ENCODE measurements at places on chromosomes 3 and 15.

DNA sequence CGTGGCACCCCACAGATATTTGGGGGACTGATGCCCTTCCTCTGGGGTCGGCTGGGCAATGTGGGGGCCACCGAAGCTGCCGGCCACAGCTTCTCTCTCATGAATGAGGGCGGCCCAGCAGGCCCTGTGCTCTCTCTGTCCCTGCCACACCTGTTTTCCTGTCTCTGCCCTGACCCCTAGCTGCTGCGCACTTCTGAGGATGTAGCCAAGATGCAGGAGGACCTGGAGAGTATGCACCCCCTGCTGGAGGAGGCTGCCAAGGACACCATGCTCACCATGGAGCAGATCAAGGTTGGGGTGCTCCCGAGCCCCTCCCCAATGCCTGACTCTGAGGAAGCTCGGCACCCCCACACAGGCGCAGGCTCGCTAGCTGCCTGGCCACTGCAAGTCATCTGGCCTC is 59.7 kb downstream of the SEMA3G start:
- DNase-seq: peak; percentile 93

DNA sequence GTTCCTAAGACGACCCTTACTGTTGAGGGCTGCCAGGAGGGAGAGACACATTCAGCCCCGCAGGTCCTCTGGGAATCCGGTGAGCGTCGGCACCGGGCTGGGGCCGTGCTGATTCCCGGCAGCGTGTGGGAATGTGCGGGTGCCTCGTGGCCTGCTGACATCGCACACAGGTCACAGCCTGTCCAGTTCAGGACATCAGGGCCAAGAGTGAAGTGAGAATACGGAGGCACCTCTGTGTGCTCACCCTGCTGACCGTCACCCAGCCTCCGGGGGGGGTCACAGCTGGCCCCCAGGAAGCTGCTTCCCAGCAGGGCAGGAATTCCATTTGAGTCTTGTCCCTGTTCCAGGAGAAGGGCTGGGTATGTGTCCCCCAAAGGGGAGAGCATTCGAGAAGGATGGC is 53.6 kb downstream of the PGPEP1L start:
- DNase-seq: no peak

DNA sequence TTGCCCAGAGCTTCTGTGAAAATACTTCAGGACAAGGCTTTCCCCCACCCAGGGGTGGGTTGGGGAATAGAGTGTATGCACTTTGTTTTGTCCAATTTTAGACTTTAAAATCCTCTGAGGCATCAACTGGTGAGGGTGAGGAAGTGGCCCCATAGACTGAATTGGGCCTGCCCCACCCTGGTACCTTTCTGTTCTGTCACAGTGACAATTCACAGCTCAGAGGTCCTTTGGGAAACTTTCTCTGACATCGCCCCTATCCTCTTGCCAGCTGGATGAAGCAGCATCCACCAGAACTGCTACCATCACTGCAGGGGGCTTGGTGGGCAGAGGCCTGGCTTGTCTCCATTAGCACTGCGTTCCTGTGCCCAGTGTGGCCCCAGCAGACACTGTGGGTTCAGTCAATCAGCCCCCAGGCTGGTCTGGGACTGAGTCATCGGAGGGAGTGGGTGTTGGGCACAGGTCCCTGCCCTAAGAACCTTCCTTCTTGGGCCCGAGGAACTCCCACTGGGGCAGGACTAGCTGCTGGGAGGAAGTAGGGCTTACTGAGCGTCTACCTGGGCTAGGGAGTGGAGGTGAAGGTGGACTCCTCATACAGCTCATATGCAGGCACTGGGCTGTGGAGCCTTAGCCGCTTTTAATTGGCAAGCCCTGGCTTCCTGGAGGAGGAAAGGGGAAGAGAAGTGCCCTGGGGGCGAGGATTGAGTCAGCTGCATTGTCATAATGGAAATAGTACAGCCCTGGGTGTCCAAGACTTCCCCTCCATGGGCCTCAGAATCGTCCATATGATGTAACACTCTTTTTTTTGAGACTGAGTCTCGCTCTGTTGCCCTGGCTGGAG is 1.5 kb upstream of the PPM1M start:
- no peak for DNase-seq

GRCh38 chr15:100215031-100215842 is 126.5 kb downstream of the ADAMTS17 start:
- DNase-seq: no peak

GRCh38 chr3:14810801-14811661 is 7.7 kb upstream of the FGD5 start:
- DNase-seq: no peak
